ENCODE measurements at places on chromosomes 12 and 14. TPM values are rescaled to one million over a fixed set of nuclear protein-coding genes. Genes with fewer than 3 reads are reported as not detected.

- H3K36me3 ChIP-seq = no peaks in the 10 kb centered on the region
- H3K27me3 ChIP-seq = no peaks in the 10 kb centered on the region
- no peaks in the 10 kb centered on the region for H3K4me1 ChIP-seq
- no peak for DNase-seq
- no peak overlapping the region for H3K27ac ChIP-seq
These were observed 21.5 kb upstream of the ASPG start for GRCh38 chr14:104064003-104064402.

GRCh38 chr14:104291123-104292000, 153.0 kb downstream of the KIF26A start:
- no peak for DNase-seq
- no peak overlapping the region for H3K27ac ChIP-seq
- no peaks in the 10 kb centered on the region for H3K36me3 ChIP-seq
- H3K27me3 ChIP-seq = no peaks in the 10 kb centered on the region
- no peak overlapping the region for H3K4me3 ChIP-seq

- peak overlapping the region; percentile 35 for H3K27ac ChIP-seq
- H3K27me3 ChIP-seq = peaks cover 49% of the 10 kb centered on the region
- H3K4me3 ChIP-seq = no peak overlapping the region
- no peaks in the 10 kb centered on the region for H3K36me3 ChIP-seq
These were observed 39.7 kb upstream of the EML1 start for GRCh38 chr14:99753225-99754140.

DNA sequence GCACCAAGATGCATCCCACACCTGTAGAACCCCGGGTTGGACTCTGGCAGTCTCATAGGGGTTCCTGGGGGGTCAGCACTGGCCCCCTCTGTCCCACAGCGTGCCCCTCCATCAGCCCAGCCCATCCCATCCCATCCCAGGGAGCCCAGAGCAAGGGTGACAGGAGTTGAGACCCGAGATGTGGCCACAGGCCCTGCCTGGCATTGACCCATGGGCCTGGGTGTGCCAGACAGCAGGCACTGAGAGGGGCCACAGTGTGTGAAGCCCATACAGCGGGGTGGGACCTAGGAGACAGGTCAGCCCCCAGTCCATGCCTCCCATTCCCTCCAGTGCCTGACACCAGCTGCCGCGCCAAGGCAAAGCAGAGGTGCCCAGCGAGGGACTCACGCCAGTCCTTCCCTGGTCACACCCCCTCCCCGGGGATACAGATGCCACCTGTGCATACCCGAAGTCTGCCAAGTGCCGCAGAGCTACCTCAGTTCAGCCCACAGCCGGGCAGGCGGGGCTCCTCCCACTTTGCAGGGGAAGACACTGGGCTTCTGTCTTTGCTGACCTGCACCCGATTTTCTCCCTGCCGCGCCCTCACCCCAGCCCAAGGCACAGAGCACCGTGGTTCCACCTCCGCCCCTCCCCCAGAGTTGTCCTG, 50.4 kb downstream of the CYP46A1 start:
- H3K4me1 ChIP-seq = peaks cover 14% of the 10 kb centered on the region
- no peaks in the 10 kb centered on the region for H3K27me3 ChIP-seq
- H3K27ac ChIP-seq = no peak overlapping the region
- no peaks in the 10 kb centered on the region for H3K36me3 ChIP-seq
- no peak overlapping the region for H3K4me3 ChIP-seq

Gene ANO4
- not detected for total RNA-seq

DNA sequence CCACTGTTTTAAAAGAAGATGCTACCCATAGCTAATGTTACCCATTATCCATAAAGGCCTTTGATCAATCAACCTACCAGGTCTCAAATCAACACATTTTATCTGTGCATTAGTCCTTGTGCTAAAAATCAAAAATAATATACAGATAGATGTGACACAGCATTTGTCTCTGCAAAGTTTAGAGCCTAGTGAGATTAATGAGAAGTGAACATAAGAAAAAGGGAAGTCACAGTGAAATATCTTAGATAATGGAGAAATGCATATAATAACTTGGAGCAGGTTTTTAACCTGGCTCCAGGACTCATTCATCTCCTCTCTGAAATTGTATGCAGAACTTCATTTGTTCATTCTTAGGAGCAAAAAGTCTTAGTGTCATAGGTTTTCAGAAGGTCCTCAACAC, 7.2 kb downstream of the PDE3A start:
- H3K4me1 ChIP-seq = no peaks in the 10 kb centered on the region
- H3K36me3 ChIP-seq = no peaks in the 10 kb centered on the region

DNA sequence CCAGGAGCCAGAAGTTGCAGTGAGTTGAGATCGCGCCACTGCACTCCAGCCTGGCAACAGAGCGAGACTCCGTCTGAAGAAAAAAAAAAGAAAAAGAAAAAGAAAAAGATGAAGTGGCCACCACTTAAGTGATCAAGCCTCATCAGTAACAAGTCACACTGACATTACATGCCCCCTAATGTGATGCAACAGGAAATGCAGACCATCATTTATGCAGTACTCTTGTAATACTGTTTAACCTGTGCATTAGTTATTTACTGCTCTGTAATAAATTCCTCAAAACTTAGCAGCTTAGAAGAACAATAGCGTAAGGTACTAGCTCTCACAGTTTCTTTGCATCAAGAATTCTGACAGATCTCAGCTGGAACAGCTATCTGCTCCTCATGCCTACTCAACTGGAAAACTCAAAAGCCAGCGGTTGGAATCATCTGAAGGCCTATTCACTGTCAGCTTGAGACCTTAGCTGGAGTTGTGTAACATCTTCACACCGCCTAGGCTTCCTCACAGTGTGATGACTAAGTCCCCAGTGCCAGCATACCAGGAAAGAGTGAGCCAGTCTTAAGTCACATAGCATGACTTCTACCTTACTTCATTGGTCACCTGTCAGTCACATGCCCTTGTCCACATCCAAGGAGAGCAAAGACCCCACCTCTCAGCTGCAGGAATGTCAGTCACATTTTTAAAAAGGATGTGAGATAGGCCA, 31.5 kb downstream of the EPS8 start:
- H3K27ac ChIP-seq = no peak overlapping the region
- no peak overlapping the region for H3K4me3 ChIP-seq
- no peaks in the 10 kb centered on the region for H3K36me3 ChIP-seq
- no peak for DNase-seq

GRCh38 chr12:132162508-132163031, 18.3 kb downstream of the NOC4L start:
- no peaks in the 10 kb centered on the region for H3K36me3 ChIP-seq
- H3K27me3 ChIP-seq = no peaks in the 10 kb centered on the region
- peak overlapping the region; percentile 13 for H3K4me3 ChIP-seq
- no peak for DNase-seq

DNA sequence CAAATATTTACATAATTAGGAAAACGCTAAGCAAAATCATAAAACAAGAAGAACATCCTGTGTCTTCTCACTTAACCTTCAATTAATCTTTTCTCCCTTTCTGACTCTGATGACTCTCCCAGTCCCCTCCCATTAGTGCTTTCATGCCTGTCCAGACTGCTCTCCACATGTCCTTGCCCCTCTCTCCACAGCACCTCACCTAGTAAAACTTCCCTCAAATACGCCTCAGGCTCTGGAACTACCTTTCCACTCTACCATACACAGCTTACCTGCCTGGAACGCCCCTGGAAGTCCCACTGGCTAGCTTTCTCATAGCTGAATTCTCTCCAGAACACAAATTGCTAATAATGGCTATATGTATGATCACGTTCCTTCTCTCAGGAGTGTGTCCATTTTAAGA, 44.7 kb downstream of the SLC5A8 start:
- no peaks in the 10 kb centered on the region for H3K36me3 ChIP-seq
- no peak overlapping the region for H3K4me3 ChIP-seq
- H3K4me1 ChIP-seq = no peaks in the 10 kb centered on the region
- H3K27ac ChIP-seq = no peak overlapping the region
